ENCODE measurements at places on chromosomes 11 and 22.

DNA sequence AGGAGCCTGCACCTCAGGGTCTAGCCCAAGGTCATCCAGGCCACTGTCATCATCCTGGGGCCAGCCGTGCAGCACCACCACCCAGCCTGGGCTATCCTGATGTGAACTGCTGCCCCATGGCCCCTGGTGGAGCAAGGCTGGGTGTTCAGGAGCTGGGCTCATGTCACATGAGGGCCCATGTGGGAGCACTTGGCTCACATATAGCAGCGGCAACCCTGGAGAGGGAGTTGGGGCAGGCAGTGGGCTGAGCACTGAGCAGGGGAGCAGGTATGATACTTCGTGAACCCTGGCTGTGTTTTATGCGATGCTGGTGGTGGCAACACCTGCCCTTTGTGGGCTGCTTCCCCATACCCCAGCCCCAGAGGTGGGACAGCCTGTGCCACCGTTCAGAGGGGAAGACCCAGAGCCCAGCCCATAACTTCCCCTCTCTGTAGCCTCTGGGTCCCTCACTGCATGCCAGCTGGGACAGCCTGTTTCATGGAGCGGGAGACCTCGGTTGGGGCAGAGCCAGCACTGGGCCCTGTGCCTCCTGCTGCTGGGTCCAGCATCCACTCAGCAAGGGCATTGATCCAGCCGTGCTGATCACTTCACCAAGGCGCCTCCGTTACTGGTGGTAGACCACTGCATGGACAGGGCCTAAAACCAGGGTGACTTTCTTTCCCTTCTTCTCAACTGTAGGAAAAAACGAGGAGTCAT lies 62.5 kb upstream of the SUSD2 start:
- DNase-seq: no peak

- no peak for DNase-seq
Observed at GRCh38 chr22:39236321-39237317, 8.2 kb downstream of the PDGFB start.

GRCh38 chr11:18696638-18697225 lies 1.8 kb upstream of the TMEM86A start:
- DNase-seq: peak; percentile 55

DNA sequence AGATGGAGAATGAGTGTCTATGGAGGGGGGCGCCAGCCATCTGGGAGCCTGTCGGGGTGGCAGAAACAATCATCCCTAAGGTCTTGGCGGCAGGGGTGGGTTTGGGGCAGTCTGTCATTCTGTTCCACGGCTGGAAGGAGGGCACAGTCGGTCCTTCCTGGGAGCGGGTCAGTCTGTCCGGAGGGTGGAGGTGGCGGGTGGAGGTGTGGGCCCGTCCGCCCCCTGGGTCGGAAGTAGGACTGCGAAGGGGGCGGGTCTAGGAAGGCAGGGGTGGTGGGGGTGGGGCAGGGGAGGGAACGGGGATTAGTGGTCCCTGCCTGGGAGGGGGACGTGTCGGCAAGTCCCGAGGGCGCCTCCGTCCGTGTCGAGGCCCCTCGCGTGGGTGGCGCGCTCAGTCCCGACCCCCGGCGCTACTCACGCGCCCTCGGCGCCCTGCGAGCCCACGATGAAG lies 461 bp downstream of the TBC1D10A start:
- DNase-seq: peak; percentile 10

- no peak for DNase-seq
Observed at GRCh38 chr11:68331338-68331947, 19.1 kb downstream of the LRP5 start.

- DNase-seq: no peak
Observed at GRCh38 chr11:68266936-68267880, 4.6 kb downstream of the C11orf24 start.

DNA sequence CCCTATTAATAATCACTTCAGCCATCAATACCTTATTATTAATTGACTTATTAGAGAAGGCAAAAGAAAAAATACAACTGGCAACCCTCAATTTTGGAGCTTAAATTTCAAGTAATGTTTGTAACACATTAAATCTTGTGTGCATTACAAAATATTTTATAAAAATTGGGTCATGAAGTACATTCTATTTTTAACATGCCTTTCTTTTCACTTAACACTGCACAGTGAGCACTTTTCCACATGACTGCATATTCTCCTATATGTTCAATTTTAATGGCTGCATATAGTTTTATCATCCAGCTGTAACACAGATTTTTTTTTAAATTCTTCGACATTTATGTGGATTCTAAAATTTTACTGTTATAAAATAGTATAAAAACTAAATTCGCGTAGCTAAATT lies 92.5 kb downstream of the SLC17A6 start:
- no peak for DNase-seq

- peak; percentile 21 for DNase-seq
Observed at GRCh38 chr11:123111465-123111864, 49.5 kb upstream of the HSPA8 start.

GRCh38 chr11:36492724-36493304 lies 17.3 kb downstream of the TRAF6 start:
- no peak for DNase-seq
